ENCODE measurements at places on chromosomes 2 and 18.
A peak's percentile ranks its signal among the peaks of the same experiment; 100 is the strongest.

DNA sequence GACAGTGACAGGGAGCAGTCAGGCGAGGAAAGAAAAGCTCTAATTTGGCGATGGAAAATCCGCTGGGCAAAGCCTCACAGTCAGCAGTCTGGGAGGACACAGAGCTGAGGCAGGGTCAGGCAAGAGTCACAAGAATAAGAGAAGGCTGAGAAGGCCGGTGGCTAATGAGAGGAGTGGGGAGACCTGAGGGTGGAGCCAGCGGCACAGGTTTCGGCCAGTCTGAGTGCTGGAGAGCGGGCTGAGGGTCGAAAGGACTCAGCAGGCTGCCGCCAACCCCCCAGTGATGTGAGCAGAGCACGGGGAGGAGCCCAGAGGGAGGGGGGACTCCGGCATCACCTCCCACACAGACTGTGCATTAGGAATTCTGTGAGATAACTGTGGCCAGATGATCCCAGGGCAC is 500.6 kb upstream of the MYT1L start:
- DNase-seq = no peak

DNA sequence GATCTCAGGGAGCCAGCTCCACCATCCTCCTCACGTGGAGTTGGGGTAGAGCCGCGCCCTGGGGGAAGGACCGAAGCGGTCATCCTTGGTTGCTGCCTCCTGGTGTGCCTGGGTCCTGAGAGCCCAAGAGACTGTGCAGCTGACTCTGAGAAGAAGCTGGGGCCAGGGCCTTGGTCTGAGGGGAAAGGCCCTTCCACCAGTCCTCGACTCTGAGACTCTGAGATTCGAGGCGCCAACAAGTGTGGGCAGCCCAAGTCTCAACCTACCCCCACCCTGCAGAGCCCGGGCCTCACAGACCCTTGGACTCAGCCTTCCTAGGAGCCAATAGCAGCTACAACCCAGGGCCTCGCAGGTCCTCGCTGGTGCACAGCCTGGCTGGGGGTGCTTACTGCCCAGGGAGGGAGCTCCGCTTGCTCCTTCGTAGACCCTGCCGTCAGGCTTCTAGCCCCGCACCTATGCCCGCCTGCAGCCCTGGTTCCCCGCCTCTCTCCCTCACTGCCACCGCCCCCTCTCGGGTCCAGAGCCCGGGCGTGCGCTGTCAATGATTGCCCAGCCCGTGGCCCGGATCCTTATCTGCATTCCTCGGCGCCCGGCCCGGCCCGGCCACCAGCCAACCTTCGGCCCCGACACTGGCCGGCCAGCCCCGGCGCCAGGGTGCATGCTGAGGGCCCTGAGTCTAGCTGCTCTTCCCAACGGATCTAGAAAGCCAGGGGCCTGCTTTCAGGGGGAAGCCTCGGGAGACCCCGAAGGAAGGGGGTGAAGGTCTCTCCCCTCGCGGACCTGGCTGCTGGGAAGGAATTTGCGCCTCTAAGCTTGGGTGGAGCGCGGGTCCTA is 2.0 kb downstream of the IHH start:
- no peak for DNase-seq

GRCh38 chr2:198004173-198004572 is 199.8 kb downstream of the PLCL1 start:
- no peak for DNase-seq

- no peak for DNase-seq
Observed at GRCh38 chr18:23105581-23106219, 29.6 kb upstream of the CABLES1 start.

DNA sequence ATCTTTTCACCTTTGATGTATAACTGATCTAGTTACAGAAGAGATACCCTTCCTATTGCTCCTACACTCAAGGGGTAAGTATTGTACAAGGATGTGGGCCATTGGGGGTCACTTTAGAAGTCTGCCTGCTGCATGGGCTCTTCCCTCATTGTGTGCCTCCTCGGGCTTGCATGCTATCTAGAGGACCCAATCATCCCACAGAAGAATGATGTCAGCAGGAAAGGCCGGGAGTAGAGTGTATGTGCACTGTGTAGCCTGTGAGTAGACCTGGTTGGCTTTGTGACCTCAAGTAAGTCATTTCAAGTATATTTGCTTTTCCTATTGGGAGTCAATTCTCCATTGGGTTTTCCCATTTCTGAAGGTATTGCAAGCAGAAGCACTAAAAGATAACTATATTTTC is 129.5 kb upstream of the TRIB2 start:
- no peak for DNase-seq

- no peak for DNase-seq
Observed at GRCh38 chr2:53886406-53887280, 26.9 kb upstream of the GPR75 start.

- DNase-seq = no peak
Observed at GRCh38 chr2:144460727-144461307, 59.1 kb downstream of the ZEB2 start.

- DNase-seq = no peak
Observed at GRCh38 chr2:142075826-142076225, 55.0 kb downstream of the LRP1B start.

GRCh38 chr2:19949071-19949470 is 40.8 kb downstream of the WDR35 start:
- no peak for DNase-seq

DNA sequence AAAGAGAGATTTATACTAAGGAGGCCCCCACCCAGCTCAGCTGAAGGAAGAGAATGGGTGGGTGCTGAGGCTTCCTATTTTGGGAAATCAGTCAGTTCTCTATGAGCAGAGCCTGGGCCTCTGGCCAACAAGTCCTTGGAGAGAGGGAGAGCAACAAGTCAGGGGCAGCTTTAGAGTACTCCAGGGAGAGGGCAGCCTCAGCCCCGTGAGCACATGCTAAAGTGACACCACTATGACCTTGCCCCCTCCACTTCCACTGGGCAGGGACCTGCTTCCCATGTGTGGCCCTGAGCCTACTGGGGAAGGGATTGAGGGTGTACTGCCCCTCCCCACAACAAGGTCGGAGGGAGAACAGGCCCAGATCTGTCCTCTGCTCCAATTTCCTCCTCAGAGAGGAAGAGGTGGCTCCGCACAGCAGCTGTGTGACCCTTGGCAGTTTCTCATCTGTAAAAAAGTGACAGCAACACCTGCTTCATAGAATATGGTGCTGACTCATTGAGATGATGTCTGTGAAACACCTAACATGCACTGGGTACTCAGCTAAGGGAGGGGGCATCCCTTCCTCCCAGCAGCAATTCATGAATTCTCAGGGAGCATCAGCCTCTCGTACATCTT is 72.9 kb downstream of the CLHC1 start:
- no peak for DNase-seq

DNA sequence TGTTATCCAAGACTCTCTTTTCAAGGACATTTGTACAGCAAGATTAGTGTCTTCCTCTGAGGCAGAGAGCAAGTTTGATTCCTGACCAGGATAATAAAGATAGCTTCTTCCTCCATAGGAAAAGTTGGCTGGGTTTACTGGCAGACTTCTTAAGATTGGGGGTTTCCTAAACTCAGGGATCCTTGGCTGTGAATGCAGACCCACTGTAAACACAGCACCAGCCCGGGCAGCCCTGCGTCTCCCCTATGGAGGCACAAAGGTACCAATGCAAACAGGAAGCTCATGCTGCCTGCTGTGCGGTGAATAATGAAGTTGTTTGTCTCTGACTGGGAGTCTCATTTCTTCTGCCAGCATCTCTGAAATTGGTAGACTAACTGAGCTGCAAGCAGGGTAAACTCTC is 96.2 kb upstream of the ARHGAP28 start:
- DNase-seq = no peak

DNA sequence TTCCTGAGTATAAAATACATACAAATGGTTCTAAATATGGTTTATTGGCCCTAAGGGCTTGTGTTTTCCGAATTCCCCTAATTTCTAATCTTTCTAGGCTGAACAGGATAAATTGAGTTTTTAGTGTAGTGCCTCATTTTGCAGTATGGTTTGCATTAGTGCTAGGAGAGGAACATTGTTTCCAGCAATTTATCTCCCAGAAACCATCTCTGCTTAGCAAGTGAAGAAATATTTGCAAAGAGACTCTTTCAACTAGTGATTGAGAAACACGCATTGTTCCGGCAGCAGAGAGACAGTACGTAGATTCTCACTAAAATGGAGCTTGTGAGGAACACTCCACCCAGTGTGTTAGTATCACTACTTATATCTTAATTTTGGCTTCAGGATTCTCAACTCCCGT is 177.8 kb upstream of the EPAS1 start:
- DNase-seq = no peak

DNA sequence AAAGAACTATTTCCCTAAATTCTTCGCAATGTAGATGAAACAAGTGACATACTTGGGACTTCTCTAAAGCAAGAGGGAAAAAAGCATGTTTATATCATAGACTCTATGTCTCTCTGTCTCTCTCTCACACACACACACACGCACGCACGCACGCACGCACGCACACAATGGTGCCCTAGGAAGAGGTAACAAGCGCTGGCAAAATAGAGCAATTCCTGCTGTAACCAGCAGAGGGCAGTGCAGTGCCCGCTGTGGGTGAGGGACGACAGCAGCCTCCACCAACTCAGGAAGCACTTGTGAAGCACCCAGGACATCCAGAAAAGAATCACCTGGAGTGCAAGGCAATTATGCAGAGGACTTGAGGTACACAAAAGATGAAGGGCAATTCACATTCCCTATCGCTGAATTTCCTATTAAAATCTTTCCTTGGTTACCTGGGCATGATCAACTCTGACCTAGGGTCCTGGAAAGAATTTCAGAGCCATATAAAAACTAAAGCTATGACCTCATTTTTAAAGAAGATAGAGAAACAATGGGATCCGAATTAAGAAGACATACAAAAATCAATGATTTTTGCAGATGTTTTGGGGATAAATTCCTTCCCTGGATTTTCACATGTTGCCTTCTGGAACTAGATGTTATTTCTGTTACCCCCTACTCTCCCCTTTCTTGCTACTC is 166.4 kb downstream of the PDE11A start:
- peak; percentile 34 for DNase-seq

DNA sequence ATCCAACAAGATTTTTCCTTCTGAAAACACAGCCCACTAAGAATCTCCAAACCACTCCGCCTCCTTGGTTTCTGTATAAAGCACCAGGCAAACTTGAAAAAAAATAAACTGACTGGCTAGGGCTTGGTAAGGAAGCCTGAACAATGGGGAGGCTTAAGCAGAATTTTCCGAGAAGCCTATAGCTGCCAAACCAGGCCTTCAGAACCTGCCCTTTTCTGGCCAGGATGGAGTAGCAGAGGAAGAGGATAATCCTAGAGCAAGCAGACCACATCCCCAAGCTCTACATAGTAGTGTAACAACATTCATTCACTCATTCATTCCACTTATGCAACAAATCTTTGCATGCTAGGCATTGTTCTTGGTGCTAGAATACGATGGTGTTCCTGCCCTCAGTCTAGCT is 529.6 kb upstream of the ZEB2 start:
- DNase-seq = no peak

- no peak for DNase-seq
Observed at GRCh38 chr2:10311736-10312135, 9.0 kb downstream of the HPCAL1 start.

DNA sequence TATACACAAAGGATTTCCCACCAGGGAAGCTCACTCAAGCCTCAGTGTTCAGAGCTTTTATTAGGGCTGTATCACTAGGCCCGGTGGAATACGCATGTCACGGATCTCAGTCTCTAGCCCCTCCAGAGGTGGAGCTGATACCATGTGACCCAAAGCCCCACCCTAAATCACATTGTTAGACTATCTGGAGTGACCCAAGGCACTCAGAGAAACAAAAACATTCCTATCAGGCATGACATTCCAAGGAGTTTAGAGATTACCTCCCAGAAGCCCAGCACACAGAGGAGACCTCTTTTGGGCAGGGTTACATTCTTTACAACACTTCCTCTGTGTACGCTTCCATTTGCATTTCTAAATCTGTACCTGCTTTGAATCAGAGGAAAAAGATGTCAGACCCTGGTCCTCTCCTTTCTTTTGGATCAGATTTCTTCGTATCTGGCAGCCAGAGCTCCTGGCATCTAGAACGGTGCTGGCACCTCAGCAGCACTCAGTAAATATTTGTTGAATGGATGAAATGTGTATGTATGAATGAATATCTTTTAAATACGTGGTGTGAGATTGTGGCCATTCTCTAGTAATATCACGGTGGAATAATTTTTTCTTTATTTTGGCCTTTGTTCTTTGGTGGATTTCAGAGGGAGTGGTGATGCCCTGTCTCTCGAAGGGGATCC is 37.7 kb upstream of the SMAD2 start:
- no peak for DNase-seq

Measured in activated effector memory CD4-positive, alpha-beta T cell treated with Interleukin-2 at 50 U/mL for 16 hours (primary cell).